ENCODE measurements at places on chromosomes 6 and 20.

- DNase-seq, result no peak
Observed at GRCh38 chr6:127114214-127114760, 4.2 kb upstream of the RSPO3 start.

DNA sequence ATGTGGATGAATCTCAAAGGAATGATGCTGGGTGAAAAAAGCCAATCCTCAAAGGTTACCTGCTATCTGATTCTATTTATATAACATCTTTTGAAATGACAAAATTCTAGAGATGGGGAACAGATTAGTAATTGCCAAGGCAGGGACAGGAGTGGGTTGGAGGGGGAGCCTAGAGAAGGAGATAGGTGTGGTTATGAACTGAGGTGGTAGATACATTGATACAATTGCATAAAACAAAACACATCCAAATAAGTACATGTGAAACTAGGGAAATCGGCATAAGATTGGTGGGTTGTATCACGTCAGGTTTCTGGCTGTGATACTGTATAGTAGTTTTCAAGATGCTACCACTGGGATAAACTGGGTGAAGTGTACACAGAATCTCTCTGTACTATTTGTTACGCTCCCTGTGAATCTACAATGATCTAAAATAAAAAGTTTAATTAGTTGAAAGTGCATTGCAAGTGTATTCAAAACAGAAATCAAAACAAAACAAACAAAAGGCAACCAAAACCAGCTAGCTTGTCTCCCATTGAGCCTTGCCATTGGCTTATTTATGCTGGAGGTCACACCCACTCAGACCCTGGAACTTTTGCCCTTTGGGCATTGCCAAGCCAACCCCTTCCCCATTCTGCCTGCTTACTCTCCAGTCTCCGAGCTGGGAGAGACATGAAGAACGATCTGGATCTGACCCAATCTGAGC lies 27.8 kb downstream of the PPP1R16B start:
- DNase-seq, result no peak

DNA sequence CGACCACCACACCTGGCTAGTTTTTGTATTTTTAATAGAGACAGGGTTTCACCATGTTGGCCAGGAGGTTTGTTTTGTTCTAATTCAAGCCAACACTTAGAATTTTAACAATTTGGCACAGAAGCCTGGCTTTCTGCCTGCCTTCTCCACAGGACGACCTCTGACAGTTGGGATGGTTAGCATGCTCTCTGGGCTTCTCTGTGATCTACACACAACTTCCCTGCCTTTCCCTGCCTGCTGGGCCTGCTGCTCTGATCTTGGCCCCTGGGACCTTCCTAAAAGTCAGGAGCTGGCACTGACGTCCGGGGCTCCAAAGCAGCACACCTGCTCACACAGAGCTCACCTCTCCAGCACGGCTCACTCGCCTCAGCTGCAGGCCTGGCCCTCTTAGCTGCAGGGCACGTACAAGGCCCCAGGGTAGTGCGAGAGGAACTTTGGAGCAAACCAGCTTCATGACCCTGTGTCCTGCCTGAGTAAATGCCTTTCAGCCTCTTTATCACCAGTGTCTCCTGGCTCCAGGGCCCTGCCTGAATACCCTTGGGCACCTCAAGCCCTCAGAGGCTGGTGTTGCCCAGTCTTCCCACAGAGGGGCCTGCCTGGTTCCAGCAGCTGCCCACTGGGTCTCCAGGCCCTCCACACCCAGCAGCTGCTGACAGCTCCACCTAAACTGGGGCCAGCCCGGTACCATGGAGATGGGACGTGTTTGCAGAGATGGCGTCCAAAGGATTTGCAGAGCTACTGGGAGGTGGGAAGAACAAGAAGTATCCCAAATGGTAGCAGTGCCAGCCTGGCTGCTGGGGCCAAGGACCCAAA lies 96.0 kb downstream of the PSMB1 start:
- DNase-seq, result no peak

GRCh38 chr20:41248368-41249024 lies 69.0 kb downstream of the ZHX3 start:
- DNase-seq, result peak; percentile 83

DNA sequence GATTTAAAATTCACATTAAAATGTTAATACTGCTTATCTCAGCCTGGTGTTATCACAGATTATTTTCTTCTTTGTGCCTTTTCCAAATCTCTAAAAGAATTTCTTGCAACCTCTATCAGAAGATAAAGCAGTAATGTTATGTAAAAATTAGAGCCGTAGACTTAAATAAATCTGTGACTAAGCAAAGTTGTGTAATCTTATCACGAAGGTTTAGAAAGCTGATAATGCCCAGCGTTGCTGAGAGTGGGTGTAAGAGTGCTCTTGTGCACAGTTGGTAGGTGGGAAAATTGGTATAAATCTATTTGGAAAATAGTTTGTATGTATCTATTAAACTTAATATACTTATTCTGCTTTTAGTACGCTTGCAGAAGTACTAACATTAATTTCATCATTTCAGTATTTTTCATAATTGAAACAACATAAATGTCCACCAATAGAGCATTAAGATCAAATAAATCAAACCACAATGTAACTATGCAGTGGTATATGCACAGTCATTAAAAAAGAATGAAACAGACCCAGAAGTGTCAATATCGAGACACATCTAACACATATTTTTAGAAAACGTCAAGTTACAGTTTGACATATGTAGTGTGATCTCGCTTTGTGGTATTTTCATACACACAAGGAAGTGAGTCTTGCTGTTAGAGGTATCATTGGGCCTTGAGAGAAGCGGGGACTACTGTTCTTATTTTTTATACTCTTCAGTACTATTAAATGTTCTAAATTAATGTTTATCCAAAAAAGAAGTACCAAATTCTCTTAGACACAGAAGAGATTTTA lies 54.4 kb upstream of the PBOV1 start:
- DNase-seq, result no peak

DNA sequence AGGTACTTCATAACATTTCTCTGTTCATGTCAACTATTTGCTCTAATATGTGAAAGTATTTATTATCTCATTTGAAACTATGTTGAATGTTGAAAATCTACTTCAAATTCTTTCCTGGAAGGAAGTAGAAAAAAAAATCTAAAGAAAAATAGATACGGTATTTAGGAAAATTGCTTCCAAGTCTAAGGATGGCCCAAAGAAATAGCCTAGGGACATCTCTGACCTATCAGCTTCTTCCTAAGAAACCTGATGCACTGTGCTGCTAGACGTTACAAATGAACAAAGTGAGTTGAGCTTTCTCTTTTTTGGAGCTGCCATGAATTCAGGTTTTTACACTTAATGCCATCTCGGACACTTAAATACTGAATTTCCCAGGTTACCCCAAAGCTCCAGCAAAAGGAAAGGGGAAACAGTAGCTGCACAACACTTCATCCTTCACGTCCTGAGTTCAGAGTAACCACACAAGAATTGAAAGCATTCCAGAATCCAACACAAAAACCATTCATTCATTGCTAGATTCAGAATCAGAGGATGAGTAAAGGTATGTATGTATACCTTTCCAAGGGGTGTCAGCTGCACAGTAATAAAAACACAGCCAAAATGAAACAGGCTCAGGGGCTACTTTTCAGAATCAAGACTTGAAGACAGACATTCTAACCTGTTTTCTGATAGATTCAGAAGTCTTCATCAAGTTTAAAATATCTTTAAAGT lies 7.9 kb downstream of the RMND1 start:
- DNase-seq, result no peak

DNA sequence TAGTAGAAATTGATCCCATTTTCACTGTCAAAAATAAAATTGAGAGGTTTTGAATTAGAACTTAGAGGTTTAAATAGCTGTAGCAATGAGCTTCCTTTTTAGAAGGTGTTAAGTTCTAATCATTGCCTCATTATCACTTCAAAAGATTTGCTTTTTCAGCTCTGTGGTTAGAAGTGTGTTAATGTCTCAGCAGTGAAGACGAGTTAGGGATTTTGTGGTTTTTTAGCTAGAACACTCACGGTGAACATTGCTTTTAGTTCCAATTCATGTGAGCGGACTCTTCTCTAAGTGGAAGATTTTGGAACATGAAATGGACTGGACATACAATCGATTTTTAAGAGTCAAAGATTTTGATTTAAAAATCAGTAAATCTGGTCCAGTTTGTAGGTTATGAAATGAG lies 12.7 kb upstream of the IFNGR1 start:
- no peak for DNase-seq

GRCh38 chr20:62500237-62500864 lies 24.6 kb upstream of the GATA5 start:
- DNase-seq, result peak; percentile 11

DNA sequence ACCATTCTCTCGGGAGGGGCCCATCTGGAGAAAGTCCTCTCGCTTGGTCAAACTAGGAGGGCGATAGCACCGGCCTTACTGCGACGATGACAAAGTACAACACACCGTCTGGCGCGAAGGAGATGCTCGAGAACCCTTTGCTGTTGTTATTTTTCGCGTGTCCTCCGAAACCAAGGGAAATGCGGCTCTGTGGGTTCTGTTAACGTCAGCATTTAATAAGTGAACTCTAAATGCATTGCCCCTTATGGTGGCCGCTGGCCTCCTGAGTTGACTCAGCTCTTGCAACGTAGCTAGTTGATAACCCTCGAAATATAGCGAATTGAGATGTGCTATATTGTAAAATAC lies 577 bp upstream of the SCAND1 start:
- DNase-seq, result peak; percentile 42

- no peak for DNase-seq
Observed at GRCh38 chr6:16230953-16231352, 7.4 kb upstream of the GMPR start.

- DNase-seq, result no peak
Observed at GRCh38 chr6:154996841-154997311, 1.8 kb downstream of the TIAM2 start.

DNA sequence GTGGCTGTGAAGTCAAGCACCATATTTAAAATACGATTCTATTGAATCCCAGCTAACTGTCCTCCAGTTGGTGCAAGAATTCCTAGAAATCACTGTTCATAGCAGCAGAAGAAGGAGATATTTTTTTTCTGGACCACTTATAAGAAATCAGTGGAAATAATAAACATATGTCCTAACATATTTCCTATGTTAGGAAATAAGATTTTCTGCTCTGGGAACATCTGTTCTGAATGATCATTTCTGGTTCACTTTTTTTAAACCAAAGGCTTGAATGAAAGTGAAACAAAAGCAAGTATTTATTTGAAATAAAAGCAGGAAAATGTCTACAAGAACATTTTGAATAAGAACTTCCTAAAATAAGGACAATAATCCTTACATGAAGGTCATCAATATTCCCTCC lies 138.9 kb upstream of the RALGAPA2 start:
- no peak for DNase-seq

DNA sequence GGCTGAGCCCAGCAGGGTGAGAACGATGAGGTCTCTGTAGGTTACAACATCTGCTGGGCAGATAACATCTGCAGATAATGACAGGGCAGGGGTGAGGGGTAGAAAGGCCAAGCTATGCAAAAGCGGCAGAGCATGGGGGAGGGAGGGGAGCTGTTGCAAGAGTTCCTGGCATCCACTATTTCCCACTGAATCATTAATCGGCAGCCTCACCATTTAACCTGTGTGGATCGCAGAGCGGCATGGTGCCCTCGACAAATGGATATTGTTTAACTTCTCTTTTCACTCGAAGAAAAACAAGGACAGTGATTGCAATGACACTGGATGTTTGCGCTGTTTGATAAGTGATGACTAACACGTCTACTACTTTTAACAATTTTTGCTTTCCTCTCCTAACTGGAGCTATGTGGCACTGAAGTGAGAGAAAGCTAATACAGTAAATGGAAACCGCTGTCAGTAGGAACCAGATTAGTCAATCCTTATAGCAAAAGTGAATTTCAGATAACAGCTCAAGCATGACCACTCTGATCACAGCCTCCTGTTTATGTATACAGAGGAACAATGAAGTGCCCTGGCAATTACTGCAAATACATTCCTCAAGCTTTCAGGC lies 381.5 kb downstream of the TFAP2A start:
- DNase-seq, result no peak

DNA sequence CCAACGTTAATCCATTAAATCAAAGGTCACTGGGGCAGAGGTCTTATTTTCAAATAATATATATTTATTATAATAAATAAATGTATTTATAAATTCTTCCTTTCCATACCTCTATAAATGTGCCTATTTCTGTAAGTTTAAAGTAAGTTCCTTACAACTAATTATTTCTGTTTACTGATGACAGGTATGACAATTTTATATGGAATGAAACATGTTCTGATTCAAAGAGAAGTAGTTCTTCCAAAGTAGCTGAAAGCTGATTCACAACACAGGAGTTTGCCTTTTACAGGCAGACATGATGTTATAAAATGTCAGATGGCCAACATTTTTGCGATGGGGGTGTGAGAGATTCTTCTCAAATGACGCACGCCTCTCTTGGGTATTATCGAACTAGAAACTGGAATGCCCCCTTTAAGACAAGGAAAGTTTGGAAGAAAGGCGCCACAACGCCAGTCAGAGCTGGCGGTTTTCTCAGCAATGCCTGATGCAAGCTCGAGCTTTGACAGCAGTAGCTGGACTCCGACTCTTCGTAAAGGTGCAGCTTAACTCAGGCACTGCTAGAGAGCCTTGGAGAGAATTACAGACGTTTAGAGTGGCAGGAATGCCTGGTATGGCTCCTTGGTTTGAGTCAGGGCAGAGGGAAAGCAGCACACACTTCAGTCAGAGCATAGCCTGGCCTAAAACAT lies 92.1 kb downstream of the FOXC1 start:
- DNase-seq, result peak; percentile 77

- peak; percentile 16 for DNase-seq
Observed at GRCh38 chr6:28988536-28989311, 16.4 kb downstream of the ZNF311 start.

- no peak for DNase-seq
Observed at GRCh38 chr6:27101824-27102223, 145.7 kb upstream of the PRSS16 start.

- DNase-seq, result no peak
Observed at GRCh38 chr6:145091586-145092142, 643.7 kb downstream of the EPM2A start.

GRCh38 chr6:32432050-32432450 lies 7.6 kb upstream of the HLA-DRA start:
- DNase-seq, result peak; percentile 19

GRCh38 chr20:37220731-37221130 lies 40.9 kb downstream of the GHRH start:
- no peak for DNase-seq

- DNase-seq, result no peak
Observed at GRCh38 chr6:155075930-155076695, 81.0 kb downstream of the TIAM2 start.

DNA sequence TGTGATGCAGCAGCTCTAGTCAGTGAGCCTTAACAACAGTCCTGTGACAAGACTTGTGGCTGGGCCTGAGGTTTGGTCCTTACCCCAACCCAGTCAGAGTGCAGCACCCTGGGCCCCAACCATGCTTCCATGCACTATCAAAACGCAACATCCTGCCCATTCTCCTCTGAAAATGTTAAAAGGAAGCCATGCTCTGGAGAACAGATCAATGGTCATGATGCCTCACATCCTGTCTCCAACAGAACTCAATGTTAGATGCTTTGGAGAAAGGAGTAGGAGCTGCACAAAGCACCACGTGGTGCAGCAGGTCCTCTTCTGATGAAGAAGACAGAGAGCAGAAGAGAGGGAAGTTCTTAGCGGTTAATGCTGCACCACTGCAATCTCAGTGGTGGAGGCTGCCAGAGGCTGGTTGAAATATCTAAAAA lies 41.9 kb downstream of the TRAM2 start:
- no peak for DNase-seq
